Activated naive CD4-positive, alpha-beta T cell treated with anti-CD3 and anti-CD28 coated beads for 36 hours (primary cell): ENCODE measurements at places on chromosomes 12 and 14. TPM values are rescaled to one million over a fixed set of nuclear protein-coding genes. Genes with fewer than 3 reads are reported as not detected.

Gene INHBE
- 1.0 TPM for total RNA-seq

Gene KRT78
- total RNA-seq = not detected

Gene IL22
- 0.26 TPM for total RNA-seq

Gene DNAH10
- total RNA-seq = 0.05 TPM

Gene MBIP
- 30.8 TPM for total RNA-seq

Gene CCDC175
- not detected for total RNA-seq

GRCh38 chr12:1795221-1795784 is 25.1 kb upstream of the LRTM2 start:
- H3K27ac ChIP-seq = peak overlapping the region; percentile 74
- H3K36me3 ChIP-seq = no peaks in the 10 kb centered on the region
- DNase-seq = no peak
- H3K4me3 ChIP-seq = peak overlapping the region; percentile 81
- peaks cover 17% of the 10 kb centered on the region for H3K4me1 ChIP-seq

GRCh38 chr14:40365305-40365704 is 933.1 kb upstream of the FBXO33 start:
- no peak overlapping the region for H3K27ac ChIP-seq
- no peaks in the 10 kb centered on the region for H3K36me3 ChIP-seq
- no peaks in the 10 kb centered on the region for H3K27me3 ChIP-seq
- DNase-seq = no peak
- H3K4me1 ChIP-seq = peaks cover 6% of the 10 kb centered on the region

DNA sequence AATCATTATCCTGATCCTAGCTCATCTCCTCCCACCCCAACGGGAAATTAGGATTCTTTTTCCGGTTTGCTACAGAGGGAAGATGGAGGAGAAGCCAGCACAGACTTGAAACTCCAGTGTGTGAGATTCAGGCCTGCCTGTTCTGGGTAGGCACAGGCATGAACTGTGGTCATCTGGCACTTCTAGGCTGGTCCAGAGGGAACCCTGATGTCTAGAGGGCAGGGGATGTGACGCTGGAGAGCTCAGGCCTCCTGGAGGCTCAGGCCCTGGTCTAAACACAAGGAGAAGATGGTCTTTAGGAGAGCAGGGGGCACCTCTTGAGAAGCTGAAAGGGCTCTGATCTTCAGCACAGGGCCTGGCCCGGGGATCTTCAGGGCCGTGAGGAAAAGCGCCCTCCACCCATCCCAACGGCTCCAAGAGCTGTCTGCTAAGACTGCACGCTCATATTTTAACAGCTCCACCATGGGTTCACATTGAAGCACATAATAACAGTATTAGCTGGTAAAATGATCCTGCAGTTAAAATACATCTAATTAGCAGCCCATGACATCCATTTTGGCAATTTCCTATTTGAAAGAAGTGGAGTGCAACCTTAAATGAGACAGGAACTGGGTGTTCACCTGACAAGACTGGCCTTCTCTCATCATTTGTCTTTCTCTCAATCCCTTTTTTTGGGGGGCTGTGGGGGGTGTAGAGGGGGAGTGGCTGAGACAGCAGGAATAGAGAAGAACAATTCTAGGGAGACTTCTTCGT is 35.4 kb downstream of the BCL11B start:
- DNase-seq = no peak
- H3K36me3 ChIP-seq = peaks cover 47% of the 10 kb centered on the region
- H3K27me3 ChIP-seq = no peaks in the 10 kb centered on the region
- H3K4me1 ChIP-seq = peaks cover 92% of the 10 kb centered on the region

DNA sequence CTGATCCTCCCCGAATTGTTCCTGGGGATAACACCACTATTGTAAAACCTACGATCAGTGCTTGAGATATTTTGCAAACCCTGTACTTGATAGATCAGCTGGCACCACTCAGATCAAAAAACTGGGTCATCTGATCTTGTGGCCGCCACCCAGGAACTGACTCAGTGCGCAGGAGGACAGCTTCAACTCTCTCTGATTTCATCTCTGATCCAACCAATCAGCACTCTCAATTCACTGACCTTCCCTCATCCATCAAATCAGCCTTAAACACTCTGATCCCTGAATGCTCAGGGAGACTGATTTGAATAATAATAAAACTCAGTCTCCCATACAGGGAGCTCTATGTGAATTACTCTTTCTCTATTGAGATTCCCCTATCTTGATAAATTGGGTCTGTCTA is 4.2 kb upstream of the XPOT start:
- H3K27ac ChIP-seq = no peak overlapping the region
- H3K36me3 ChIP-seq = peaks cover 4% of the 10 kb centered on the region
- no peak overlapping the region for H3K4me3 ChIP-seq
- no peak for DNase-seq

DNA sequence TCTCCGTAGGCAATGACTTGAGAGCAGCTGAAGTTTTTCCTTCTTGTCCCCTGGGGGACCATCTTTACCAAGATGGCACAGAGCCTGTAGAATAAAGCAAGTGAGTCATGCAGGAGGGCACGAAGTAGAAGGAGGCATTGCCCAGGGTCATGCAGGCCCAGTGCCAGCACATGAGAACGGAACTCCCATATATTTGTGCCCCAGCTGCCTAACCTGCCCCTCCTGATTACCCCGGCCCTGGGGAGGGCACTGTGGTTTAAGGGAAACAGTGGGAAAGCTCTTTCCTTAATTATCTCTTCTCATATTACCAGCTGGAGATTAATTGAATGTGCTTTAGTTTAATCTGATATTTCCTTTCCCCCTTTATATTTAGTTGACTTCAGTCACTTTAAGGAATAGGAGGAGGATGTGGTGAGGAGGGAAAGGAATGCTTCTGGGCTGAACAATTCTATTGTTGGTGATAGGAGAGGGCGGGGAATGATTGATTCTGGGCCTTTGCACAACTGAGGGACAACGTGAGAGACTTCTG is 51.9 kb downstream of the RASSF8 start:
- no peaks in the 10 kb centered on the region for H3K36me3 ChIP-seq
- no peak overlapping the region for H3K27ac ChIP-seq
- H3K4me3 ChIP-seq = no peak overlapping the region
- H3K27me3 ChIP-seq = peaks cover 2% of the 10 kb centered on the region

- H3K36me3 ChIP-seq = no peaks in the 10 kb centered on the region
- no peak for DNase-seq
- H3K4me1 ChIP-seq = no peaks in the 10 kb centered on the region
- no peak overlapping the region for H3K27ac ChIP-seq
- H3K4me3 ChIP-seq = no peak overlapping the region
These were observed 56.1 kb downstream of the RERG start for GRCh38 chr12:15165012-15165659.

GRCh38 chr12:5489760-5490406 is 58.0 kb downstream of the NTF3 start:
- no peaks in the 10 kb centered on the region for H3K36me3 ChIP-seq
- no peaks in the 10 kb centered on the region for H3K4me1 ChIP-seq
- no peak for DNase-seq
- H3K4me3 ChIP-seq = no peak overlapping the region
- peaks cover 16% of the 10 kb centered on the region for H3K27me3 ChIP-seq

DNA sequence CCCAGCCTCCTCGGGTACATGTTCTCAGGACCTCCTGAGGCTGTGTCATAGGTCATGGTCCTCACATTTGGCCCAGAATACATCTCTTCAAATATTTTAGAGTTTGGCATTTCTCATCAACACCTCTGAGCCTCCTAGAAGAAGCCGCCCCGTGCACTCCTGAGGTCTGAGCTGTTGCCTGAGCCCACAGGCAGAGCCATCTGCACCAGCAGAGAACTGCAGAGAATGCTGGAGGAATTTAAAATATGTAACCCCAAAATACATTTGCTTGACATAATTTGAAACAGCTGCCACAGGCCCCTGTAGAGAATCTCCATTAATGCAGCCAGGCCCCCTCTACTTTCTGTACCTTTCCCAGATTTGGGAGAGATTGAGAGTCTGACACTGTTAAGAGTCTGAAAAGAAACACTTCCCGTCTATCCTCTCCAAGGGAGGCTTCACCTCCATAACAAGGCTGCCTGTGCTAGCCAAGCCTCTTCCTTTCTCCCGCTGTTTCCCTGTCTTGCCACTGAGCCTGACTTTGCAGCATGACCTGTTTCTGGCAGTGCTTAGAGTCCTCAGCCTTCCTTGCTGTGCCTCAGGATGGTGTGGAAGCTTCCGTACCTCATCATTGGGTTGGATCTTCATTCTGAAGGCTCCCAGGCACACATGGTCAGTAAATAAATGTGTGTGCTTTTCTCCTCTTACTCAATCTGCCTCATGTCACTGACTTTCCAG is 95.4 kb upstream of the SFSWAP start:
- H3K4me3 ChIP-seq = no peak overlapping the region
- H3K36me3 ChIP-seq = no peaks in the 10 kb centered on the region
- no peak overlapping the region for H3K27ac ChIP-seq
- H3K27me3 ChIP-seq = no peaks in the 10 kb centered on the region

- H3K4me1 ChIP-seq = peaks cover 25% of the 10 kb centered on the region
- H3K4me3 ChIP-seq = no peak overlapping the region
- H3K27me3 ChIP-seq = peaks cover 34% of the 10 kb centered on the region
- no peaks in the 10 kb centered on the region for H3K36me3 ChIP-seq
- peak; percentile 48 for DNase-seq
These were observed 1.9 kb upstream of the PTMS start for GRCh38 chr12:6764011-6764828.

- no peaks in the 10 kb centered on the region for H3K36me3 ChIP-seq
- no peaks in the 10 kb centered on the region for H3K4me1 ChIP-seq
- H3K27me3 ChIP-seq = peaks cover 15% of the 10 kb centered on the region
- DNase-seq = no peak
These were observed 40.2 kb downstream of the PAH start for GRCh38 chr12:102876883-102877282.

GRCh38 chr12:45483571-45483970 is 245.9 kb upstream of the ARID2 start:
- no peaks in the 10 kb centered on the region for H3K36me3 ChIP-seq
- H3K4me1 ChIP-seq = no peaks in the 10 kb centered on the region
- no peak overlapping the region for H3K27ac ChIP-seq

DNA sequence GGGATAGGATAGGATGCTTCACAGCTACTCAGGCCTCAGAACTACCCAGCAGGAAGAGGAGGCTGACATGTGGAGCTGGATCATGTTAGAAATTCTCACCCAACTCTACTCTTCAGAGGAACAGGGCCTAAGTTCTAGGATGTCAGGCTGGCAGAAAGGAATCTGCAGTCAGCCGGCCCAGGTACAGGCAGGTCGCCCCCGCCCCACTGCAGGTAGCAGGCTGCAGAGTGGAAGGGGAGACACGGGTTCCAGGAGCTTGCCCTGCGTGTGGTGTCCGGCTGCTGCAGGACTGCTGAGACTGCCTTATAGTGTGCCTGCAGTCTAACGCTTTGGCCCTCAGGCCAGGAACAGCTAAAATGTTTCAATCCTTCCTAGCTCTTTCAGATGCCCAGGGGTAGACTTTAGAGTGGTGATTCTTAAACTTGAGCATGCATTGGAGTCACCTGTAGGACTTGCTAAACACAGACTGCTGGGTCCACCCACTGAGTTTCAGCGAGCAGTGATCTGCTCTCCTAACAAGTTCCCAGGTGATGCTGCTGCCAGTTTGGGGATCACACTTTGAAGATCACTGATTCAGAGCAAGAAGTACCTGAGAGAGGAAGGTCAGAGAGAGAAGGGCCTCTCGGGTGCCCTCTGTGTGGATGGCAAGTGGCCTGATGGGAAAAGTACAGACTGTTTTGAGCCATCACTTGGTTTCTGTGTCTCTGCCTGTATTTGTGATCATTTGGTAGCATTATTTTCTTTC is 153.6 kb downstream of the PPM1H start:
- DNase-seq = no peak
- peaks cover 6% of the 10 kb centered on the region for H3K4me1 ChIP-seq
- H3K4me3 ChIP-seq = no peak overlapping the region

- peaks cover 10% of the 10 kb centered on the region for H3K4me1 ChIP-seq
- H3K4me3 ChIP-seq = no peak overlapping the region
- peak; percentile 68 for DNase-seq
- peaks cover 30% of the 10 kb centered on the region for H3K27me3 ChIP-seq
- H3K36me3 ChIP-seq = no peaks in the 10 kb centered on the region
These were observed 4.4 kb downstream of the CACNA1C start for GRCh38 chr12:2057041-2057794.

DNA sequence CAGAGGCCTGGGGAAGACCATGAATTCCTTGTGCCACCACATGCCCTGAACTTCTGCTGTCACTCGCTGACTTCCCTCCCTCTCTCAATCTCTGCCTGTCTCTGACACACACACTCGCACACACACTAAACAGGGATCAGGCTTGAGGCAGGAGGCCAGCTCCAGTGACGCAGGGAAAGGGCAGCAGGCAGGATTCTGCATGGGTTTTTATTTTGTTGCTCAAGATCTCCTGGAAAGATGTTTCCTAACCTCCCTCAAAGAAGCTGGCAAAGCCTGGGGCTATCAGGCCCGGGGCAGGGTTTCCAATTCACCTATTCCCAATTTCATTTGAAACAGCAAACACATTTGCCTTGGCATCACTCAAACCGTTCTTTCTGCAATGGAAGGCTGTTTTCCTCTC is 27.7 kb upstream of the PEX5 start:
- no peak for DNase-seq
- peaks cover 7% of the 10 kb centered on the region for H3K27me3 ChIP-seq
- no peak overlapping the region for H3K27ac ChIP-seq

- no peak for DNase-seq
- peaks cover 17% of the 10 kb centered on the region for H3K4me1 ChIP-seq
- peak overlapping the region; percentile 91 for H3K4me3 ChIP-seq
- H3K27me3 ChIP-seq = no peaks in the 10 kb centered on the region
- H3K27ac ChIP-seq = no peak overlapping the region
- H3K36me3 ChIP-seq = no peaks in the 10 kb centered on the region
These were observed 407 bp downstream of the HEATR5A start for GRCh38 chr14:31419967-31420318.
